ENCODE measurements at places on chromosomes 7 and 10.

GRCh38 chr10:79404231-79404609 lies 41.2 kb downstream of the ZCCHC24 start:
- DNase-seq = peak; percentile 40

DNA sequence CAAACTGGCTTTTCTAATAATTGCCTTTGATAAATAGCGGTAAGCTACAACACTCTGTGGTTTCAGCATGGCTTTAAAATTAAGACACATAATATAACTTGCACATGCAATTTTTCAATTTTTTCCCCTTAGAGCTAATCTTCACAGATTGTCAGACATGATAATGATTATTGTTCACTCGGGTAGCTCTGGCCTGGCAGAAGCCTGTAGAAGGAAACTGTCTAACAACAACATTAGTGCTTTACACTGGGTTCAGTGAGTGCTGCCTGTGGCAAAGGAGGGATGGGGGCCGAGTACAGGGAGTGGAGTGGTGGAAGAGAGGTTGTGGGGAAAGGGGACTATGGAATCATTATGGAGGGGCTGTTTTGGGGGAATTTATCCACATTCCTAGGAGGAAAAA lies 67.2 kb upstream of the AUTS2 start:
- DNase-seq = no peak

GRCh38 chr10:70586348-70586930 lies 16.1 kb downstream of the PRF1 start:
- no peak for DNase-seq

GRCh38 chr7:80781561-80781979 lies 137.3 kb downstream of the SEMA3C start:
- peak; percentile 99 for DNase-seq

DNA sequence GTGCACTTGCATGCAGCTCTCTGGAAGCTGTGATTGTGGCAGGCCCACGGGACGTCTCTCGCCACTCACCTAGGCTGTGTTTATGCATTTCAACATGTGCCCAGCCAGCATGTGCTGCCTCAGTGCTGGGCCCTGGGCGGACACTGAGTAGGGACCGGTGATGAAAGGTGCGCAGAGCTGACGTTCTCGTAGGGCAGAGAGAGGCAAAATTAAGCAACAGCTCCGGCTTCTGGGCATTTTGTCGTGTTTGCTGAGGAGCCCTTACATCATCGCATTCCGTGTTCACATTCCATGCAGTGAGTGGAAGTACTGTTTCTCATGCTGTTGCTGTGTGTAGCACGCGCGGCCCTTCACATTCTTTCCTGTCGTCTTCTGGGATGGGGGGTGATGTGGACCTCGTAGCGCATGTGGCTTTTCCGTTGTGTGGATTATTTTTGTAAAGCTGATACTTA lies 50.5 kb downstream of the PRF1 start:
- DNase-seq = no peak

GRCh38 chr7:4663239-4664018 lies 18.7 kb upstream of the FOXK1 start:
- no peak for DNase-seq

GRCh38 chr7:1027242-1028043 lies 16.9 kb upstream of the GPR146 start:
- DNase-seq = peak; percentile 33

- DNase-seq = no peak
Observed at GRCh38 chr7:38907066-38907465, 1.9 kb downstream of the VPS41 start.

DNA sequence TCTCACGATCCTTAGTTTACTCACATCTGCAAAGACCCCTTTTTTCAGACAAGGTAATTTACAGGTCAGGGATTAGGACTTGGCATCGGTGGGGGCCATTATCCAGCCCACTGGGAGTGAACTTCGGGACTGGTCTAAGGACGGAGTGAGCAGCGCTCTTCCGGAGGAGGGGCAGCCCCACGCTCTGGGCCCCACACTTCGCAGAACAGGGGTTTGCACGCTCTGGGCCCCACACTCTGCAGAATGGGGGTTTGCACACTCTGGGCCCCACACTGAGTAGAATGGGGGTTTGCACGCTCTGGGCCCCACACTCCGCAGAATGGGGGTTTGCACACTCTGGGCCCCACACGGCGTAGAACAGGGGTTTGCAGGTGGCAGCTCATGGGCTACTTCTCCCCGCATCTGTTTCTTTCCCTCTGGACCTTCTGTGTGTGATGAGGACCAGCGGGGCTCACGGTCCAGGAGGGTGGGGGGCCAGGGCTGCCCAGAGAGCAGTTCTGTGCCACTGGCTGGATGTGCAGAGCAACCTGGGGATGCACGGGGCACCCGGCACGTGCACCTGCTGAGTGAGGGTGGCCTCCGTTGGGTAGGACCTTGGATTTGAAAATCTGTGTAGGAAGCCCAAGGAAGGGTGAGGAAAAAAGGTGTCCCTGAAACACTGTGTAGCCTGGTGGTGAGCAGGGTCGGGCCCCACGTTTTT lies 134.8 kb downstream of the WDR37 start:
- no peak for DNase-seq

DNA sequence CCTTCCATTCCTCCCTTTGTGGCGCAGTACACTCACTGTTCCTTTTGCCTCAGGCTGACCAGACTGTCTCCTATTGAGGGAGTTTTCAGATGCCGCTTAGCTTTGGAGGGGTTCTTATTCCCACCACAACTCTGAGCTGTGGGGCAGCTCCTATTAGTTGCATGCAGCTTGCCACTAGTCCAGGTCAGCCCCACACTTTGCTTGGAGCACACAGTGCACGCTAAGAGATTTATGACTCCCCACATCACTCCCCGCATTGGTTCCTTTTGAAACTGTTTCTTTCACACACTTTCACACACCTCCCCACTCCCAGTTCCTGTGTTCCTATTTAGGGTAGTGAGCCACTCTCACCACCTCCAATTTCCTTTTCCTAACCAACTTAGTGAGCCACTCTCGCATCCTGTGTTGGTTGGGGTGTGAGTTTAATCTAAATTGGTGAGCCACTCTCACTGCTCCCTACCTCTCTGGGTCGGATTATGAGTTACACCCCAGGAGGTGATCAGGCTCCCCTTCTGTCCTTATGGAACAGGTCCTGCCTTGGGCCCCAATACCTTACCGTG lies 10.4 kb upstream of the ZNF485 start:
- peak; percentile 19 for DNase-seq

DNA sequence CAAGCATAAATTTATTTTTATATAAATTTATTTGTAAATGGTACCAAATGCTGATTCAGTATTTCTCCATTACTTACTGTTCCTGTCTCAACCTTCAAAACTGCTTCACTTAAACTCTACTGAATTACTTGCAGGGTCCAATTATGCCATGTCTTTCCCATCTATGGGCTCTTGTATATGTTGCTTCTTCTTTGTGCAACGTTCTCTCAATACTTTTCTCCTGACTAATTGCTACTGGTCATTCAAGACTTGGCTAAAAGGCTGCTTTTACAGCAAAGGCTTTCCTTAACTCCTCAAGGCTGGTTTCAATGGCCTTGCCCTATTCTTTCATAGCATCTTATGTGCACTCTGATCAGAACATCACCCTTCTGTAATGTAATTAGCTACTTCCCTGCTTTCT lies 67.9 kb downstream of the RNLS start:
- no peak for DNase-seq

Measured in M059J (cell line).